ENCODE measurements at places on chromosomes 12 and 14.

DNA sequence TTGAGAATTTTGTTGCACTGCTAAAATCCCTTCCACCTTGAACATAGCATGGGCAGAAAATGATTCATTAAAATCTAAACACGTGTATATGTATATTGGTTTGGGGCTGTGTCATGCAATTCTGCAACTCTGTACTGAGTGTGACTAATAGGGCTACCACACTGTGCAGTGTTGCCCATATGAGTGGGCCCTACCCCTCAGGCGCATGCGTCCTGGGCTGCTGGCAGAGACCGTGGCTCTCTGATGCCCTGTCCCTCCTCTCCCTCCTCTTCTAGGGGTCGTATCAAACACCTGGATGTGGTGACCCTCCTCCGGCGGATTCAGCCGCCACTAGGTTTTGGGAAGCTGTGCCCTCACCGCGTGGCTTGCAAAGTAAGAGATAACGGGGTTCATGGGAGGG, 128.4 kb upstream of the FKBP4 start:
- DNase-seq = no peak

GRCh38 chr12:101671833-101672232, 25.6 kb upstream of the CHPT1 start:
- no peak for DNase-seq

- no peak for DNase-seq
Observed at GRCh38 chr12:128606970-128607369, 216.8 kb downstream of the SLC15A4 start.

GRCh38 chr12:39606712-39607423, 12.7 kb downstream of the ABCD2 start:
- no peak for DNase-seq

- no peak for DNase-seq
Observed at GRCh38 chr12:106975098-106975497, 11.8 kb downstream of the MTERF2 start.

- no peak for DNase-seq
Observed at GRCh38 chr12:112380663-112381405, 1.4 kb downstream of the HECTD4 start.

DNA sequence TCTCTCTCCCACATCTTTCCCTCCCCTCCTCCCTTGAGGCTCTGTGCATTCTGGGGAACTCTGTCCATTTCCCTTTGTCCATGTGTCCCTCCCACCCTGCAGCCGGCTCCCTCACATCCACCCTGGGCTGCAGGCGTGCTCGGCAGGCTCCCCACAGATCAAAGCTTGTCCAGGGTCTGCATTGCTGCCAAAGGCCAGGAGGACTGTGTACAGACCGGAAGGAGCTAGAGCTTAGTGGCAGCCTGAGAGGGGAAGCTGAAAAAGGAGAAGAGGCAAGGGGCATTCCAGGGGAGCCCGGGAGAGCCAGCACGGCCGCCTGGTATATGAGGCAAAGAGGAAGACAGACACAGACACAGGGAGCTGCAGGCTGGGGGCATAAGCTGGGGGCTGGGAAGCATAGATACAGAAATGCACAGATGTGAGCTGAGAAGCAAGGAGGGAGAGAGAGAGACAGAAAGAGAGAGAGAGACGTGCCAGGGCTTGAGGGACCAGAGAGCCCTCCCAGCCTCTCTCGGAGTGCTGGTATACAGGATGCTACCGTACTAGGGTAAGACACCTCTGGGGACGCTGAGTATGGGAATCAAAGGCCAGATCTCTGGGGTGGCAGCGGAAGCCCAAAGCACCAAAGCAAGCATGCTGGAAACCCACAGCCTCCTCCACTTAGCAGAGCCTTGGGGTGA, 3.3 kb downstream of the CD4 start:
- no peak for DNase-seq

- no peak for DNase-seq
Observed at GRCh38 chr12:90677552-90677951, 277.4 kb downstream of the CCER1 start.

DNA sequence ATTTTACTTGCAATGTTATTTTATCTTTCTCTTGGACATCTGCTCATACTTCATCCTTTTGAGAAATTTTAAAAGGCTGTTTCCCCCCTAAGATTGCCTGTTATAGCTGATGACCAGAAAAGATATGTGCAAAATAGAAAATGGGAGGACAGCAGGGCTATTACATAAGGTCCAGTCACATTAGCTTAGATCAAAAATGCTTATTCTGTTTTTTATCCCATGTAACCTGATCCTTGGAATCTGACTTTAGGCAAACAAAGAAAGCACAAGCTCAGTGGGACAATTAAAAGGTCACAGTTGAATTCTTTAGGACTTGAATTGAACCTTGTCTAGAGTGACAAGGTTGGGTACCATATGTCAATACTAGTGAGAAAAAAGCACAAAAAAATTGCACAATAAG, 65.1 kb upstream of the TRHDE start:
- DNase-seq = no peak

GRCh38 chr14:91062600-91062999, 2.2 kb upstream of the RPS6KA5 start:
- DNase-seq = no peak

GRCh38 chr14:95662376-95663186, 23.6 kb upstream of the TCL1B start:
- no peak for DNase-seq

- DNase-seq = no peak
Observed at GRCh38 chr14:72634691-72635616, 258.9 kb downstream of the DPF3 start.

DNA sequence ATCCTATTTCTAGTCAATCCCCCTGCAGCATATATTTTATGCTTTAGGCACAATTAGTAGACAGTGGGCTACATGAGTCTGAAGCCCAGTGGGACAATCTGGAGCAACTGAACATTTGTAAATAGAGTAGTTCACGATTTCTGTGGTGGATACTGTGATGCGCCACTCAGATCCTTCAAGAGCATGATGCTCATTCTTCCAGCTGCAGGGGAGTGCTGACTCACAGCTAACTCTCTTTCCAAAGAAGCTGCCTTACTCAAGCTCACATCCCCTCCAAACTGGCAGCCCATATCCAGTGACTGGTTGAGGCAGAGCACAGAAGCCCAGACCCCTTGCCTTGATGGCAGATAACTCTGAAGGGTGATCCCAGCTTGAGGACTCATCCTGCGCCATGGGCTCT, 224.2 kb upstream of the EEA1 start:
- no peak for DNase-seq

DNA sequence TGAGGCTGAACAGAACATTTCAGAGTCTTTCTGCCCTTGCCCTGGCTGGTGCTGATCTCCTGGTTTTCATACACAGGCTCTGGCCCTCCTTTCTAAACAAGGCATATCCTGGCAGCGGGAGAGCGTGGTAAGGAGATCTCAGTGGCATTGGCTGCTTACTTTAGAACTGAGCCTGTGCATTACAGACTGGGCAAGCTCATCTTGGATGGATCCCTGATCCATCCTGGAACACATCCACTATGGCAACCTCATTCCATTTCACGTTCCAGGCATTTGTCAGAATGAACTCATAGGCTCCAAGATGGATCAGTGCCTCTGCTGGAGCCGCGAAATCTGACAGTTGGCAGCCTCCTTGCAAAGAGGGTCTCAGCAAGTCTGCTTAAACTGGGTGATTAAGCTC, 224.5 kb upstream of the PELI2 start:
- DNase-seq = no peak

GRCh38 chr12:130704606-130705005, 11.5 kb downstream of the RIMBP2 start:
- no peak for DNase-seq

DNA sequence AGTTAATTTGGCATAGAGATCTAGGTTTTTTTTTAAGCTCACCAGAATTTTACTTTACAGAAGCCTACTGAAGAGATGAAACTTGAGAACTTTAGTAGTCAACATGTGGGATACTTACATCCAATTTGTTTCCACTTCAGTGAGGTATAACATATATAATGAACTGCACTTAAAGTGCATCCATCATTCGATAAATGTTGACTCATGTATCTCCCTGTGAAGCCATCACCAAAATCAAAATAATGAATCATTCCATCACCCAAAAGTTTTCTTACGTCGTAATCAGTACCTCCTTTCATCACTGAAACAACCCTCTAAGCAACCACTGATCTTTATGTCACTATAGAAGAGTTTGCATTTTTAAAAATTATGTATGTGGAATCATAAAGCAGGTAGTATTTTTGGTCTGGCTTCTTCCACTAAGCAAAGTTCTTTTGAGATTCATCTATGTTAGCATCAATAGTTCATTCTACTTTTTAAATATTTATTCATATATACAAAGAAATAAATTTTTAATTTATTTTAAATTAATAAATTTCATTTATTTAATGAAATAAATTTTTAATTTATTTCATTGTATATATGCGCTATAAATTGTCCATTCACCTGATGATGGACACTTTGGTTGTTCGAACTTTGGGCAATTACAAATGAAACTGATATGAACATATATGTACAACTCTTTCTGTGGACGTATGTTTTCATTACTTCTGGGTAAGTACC, 2.0 kb upstream of the CPNE8 start:
- no peak for DNase-seq

DNA sequence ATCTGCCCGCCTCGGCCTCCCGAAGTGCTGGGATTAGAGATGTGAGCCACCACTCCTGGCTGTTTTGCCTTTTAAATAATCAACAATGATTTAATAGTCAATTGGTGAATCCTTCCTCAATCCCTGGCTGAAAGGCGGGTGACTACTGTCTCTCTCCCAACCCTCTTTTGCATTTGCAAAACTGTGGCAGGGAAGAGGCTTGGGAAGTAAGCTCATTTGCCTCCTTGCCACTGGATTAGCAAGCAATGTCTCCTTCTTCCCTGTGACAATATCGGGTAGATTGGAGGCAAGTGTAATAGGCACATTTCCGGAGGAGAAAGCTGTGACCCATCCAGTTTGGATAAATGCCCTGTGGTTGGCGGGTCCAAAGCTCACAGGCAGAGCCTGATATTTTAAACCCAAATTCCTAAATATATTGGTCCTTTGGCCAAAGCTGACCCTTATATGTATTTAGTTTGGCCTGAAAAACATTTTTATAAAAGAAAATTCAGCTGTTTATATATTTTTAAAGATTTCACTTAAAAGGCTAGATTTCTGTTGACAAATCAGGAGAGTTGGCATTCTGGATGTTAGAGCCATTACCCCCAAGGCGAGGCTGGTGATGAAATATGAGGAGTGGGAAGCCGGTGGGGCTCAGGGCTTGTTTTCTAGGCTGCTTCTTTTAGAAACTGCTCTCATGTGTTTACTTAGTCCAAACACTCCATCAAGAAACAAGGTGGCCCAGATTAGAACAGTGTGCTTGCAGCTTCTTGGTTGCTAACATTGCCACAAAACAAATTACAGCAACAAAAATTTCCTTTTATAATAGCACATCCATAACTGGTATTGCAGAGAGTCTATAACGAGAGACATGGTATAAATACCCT, 646.9 kb upstream of the TMEM132C start:
- DNase-seq = no peak

DNA sequence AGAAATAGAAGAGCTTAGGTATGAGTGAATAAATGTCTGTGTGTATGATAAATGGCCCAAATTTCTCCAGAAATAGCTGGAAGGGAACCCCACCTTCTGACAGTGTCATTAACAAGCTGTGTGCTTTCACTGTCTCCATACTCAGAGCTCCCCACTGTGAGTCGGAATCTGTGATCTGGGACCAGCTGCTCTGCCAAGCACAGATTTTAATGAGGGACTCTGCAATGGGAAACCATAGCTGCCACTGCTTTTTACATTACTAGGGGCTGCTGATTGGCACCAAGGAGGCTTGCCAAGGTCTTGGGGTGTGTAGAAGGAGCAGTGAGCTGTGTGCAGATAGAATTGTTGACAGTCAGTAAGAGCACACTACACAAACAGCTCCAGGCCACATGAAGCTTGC, 244.2 kb upstream of the CCDC196 start:
- no peak for DNase-seq
